ENCODE measurements at places on chromosomes 2 and 18. TPM values are rescaled to one million over a fixed set of nuclear protein-coding genes. Genes with fewer than 3 reads are reported as not detected.

MROH2A gene
- total RNA-seq: 0.12 TPM

POTEI gene
- not detected for total RNA-seq

SERPINB11 gene
- not detected for total RNA-seq

ABCB6 gene
- 21.9 TPM for total RNA-seq

ATP8B1 gene
- total RNA-seq: 6.8 TPM

UBR3 gene
- total RNA-seq: 9.0 TPM

HTR2B gene
- 0.06 TPM for total RNA-seq

CFC1 gene
- 0.09 TPM for total RNA-seq

CXCR1 gene
- total RNA-seq: not detected

CRYGD gene
- total RNA-seq: not detected

FOXI3 gene
- total RNA-seq: 0.05 TPM

SERPINB12 gene
- total RNA-seq: not detected

SATB2 gene
- total RNA-seq: 2.9 TPM

CHPF gene
- 21.8 TPM for total RNA-seq

CXXC1 gene
- total RNA-seq: 43.1 TPM

SCYGR4 gene
- total RNA-seq: not detected

TNFAIP6 gene
- 0.98 TPM for total RNA-seq

Data from A549 treated with Hydrocortisone at 1 μM for 4 hours (cell line).